ENCODE measurements at places on chromosomes 3 and 15.
A peak's percentile ranks its signal among the peaks of the same experiment; 100 is the strongest.

- DNase-seq, result no peak
Measured at GRCh38 chr15:38877471-38877870, 312.9 kb upstream of the RASGRP1 start.

DNA sequence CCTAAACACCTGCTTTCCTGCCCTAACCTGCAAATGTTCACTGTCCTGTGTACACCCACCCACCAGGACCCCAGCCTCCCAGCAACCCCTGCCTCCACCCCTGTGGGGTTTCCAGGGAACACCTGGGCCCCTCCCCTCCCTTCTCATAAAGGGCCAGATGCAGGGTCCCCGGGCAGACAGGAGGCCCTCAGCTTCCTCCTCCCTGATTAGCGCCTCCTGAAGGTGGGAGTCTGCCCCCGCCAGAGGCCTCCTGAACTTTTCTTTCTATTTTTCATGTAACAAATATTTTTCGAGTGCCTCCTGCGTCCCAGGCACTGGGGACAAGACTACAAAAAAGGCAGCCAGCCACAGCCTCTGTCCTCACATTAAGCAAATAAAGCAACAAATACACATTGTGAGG is 135.4 kb upstream of the LINGO1 start:
- peak; percentile 83 for DNase-seq

DNA sequence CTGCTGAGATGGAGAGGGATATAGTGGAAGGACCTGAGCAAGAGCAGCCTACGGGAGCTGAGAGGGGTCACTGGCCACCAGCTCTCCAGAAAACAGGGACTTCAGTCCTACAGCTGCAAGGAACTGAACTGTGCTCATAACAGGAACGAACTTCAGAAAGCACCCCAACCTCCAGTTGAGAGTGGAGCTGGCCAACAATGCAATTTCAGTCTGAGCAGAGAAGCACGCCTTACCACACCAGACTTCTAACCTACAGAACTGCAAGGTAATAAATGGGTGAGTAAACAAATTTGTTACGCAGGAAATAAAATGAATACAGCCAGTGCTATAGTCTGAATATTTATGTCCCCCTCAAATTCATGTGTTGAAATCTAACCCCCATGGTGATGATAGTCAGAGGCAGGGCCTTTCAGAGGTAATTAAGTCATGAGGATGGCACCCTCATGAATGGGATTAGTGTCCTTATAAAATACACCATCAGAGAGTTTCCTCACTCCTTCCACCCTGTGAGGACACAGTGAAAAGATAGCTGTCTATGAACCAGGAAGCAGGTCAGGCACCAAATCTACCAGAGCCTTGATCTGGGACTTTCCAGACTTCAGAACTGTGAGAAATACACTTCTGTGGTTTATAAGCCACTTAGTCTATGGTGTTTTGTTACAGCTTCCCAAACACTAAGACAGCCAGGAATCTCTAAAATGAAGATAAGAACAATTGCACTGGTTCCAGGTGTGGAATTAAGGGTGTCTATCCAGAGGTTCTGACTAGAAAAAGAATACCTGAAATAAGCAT is 58.6 kb downstream of the SYNM start:
- no peak for DNase-seq

- DNase-seq, result no peak
Measured at GRCh38 chr15:31758126-31758525, 272.2 kb upstream of the CHRNA7 start.

DNA sequence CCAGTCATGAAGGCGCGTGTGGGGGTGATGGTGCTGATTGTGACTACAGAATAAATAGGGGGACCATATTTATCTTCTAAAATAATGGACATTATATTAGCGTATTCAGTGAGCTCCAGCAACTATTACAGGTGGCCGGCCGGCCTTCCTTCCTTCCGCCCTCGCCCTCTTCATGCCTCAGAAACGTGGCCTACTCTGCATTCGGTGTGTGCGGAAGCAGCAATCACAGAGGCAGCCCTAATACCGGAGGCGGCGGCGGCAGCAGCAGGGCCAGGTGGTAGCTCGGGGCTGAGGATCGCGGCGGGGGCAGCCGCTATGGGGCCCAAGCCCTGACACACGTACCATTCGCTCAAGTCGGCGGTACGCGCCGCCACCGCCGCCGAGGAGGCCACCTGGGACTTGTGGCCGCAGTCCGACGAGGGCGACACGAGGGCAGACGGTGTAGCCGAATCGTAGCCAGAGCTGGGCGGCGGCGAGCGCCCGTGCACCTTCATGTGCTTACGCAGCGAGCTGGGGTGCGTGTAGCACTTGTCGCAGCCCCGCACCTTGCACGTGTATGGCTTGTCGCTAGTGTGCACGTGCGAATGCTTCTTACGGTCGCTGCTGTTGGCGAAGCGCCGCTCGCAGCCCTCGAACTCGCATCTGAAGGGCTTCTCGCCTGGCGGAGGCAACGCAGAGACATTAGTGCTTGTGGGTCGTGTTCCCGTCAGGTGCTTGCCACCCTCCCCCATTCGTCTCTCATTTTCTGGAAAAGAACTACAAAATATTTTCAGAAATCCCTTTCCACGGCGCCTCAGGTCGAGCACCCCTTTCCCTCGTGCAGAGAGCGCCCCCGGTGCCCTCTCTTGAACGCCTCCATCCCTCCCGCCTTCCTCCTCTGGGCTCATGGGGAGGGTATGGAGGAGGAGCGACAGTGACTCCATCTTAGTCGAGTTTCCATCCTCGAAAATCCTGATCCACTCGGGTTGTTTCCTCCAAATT is 15.5 kb downstream of the ZIC4 start:
- DNase-seq, result no peak

DNA sequence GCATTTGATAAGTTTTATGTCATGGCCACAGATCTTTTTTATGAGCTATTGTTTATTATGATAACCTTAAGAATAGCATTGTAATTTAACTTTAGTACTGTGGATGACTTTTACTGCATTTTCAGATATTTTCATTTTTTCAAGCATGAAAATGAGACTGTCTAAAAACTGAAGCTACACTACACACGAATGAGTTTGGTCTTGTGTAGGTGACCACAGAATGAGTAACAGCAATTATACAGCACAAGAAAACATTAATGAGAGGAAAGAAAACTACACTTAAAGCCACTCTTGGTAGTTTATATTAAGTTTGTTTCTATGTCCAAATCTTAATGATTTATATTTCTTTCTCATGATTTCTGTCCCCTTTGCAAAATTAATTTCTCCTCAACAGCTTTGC is 809.2 kb downstream of the NAALADL2 start:
- DNase-seq, result no peak

GRCh38 chr3:46492890-46493547 is 4.8 kb upstream of the RTP3 start:
- DNase-seq, result peak; percentile 14

DNA sequence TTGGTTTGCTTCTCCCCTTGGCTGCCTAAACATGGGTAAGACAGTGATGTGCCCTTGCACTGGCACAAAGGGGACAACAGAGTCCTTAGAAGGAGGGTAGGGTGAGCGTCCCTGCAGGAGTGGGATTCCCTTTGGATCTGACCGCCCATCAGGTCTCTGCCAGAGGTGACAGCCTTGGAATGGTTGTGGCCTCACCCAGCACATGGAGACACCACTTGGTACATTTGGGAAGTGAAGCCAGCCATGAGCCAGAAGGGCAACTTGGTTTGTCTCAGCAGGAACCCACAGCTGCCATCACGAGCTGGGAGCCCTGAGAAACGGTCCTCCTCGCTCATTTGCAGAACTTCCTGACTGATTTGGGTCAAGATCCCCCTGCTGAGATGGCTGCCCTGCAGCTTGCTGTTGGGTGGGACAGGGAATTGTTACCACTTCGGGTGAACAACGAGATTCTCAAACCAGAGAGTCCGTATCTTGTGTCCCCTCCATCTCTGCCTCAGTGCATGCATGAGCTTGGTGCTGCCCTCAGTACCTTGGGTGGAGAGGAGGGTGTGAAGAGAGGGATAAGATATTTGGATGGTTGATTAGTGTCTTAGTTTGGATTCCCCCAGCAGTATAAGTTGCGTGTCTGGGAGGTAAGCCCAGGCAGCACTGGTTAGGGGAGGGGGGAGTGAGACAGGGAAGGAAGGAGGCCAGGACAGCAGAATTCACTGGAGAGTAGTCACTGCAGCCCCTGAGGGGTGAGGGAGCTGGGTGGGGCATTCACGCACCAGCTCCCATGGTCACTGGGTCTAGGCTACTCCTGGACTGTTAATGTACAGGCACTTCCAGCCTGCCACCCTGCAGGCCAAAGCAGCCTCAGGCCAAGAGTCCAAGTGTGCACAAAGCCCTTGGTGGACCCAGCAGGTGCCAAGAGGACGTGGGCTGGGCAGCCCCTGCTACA is 168.8 kb upstream of the TOPAZ1 start:
- DNase-seq, result no peak

DNA sequence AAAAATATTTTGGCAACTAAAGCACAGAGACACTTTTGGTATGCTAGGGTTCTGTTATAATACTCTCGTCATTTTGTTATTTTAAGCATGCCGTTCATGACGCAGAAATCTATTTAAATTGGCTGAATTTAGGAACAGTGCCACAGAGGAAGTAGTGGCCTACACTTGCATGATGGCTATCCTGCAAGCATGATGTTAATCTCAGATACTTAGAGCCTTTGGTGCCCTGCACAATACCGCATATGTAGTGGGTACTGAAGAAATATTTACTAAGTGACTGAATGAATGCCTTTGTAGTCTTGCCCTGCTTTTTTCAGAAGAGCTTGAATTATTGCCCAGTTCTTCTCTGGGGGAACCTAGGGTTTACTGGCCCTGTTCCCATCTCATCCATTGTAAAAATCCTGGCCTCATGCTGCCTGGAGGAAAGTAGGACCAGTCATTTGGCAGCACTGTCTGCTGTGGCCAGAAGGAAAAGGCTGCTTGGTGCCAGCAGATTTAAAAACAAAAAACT is 79.0 kb downstream of the SERPINI1 start:
- DNase-seq, result no peak

- peak; percentile 5 for DNase-seq
Measured at GRCh38 chr3:87052499-87053260, 61.7 kb upstream of the VGLL3 start.

DNA sequence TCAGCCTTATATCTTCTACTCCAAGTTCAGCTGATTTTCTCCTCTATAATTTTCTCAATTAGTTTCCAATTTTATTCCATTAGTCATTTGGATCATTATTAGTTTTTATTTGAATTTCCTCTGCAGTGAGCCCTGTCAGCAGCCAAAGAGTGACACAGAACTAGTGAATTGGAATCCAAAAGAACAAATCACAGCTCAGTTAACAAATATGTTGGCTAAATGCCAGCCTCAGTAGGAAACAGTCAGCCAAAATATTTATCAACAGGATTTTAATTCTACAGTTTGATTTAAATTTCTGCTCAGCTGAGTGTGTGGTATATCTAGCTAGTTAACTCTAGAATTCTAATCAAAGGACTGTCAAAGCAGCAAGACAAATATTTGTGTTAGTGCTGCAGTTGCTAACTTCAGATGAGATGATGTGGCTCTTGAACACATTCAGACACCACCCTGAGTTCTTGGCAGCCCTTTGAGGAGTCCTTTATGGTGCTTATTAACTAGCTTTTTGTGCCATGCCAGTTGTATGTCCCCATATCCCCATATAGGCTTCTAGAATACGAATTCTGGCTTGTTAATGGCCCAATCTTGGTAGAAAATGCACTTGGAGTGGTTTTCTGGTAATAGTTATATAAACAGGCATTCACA is 194.5 kb downstream of the CPNE4 start:
- DNase-seq, result no peak
